ENCODE measurements at places on chromosomes 6 and 20.

DNA sequence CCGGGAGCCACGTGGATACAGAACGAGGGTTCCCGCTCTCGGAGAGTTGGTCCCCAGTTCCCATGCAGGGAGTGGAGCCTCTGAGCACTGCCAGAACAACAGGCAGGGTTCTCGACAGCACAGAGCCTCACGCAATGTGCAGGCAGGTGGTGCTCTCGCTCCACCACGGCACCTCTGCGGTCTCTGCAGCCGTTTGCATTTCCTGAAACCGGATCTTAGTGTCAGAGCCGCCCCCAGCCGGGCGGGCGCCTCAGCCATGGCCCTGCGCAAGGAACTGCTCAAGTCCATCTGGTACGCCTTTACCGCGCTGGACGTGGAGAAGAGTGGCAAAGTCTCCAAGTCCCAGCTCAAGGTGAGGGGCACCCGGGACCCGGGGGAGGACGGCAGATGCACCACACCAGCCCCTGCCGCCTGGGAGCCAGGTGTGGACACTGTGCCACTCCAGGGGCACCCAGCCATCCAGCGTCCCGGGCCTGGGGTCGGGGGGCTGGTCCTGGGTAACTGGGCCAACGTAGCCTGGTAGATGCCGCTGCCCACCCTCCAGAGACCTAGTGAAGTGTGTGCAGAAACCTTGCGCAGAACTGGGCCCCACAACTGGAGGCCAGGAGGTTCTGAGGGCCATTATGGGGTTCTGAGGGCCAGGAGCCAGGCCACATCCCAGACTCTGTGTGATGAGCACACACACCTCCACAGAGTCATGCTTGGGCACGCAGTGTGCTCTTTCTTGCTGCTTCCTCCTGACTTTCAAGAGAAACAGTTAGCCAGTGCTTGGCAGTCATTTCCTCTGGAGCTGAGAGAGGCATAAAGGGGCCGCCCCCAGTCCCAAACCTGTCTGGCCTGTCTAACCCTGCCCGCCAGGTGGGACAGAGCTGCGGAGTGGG lies at the start of gene DEF6:
Gene DEF6, plus strand, starts transcription at position 218 of the 881 bp plus-strand sequence. Its CDS starts 39 bp downstream, at position 257.
- peak; percentile 76 for DNase-seq

- peak; percentile 2 for DNase-seq
These were observed 4.1 kb downstream of the HLA-A start for GRCh38 chr6:29946223-29947076.

DNA sequence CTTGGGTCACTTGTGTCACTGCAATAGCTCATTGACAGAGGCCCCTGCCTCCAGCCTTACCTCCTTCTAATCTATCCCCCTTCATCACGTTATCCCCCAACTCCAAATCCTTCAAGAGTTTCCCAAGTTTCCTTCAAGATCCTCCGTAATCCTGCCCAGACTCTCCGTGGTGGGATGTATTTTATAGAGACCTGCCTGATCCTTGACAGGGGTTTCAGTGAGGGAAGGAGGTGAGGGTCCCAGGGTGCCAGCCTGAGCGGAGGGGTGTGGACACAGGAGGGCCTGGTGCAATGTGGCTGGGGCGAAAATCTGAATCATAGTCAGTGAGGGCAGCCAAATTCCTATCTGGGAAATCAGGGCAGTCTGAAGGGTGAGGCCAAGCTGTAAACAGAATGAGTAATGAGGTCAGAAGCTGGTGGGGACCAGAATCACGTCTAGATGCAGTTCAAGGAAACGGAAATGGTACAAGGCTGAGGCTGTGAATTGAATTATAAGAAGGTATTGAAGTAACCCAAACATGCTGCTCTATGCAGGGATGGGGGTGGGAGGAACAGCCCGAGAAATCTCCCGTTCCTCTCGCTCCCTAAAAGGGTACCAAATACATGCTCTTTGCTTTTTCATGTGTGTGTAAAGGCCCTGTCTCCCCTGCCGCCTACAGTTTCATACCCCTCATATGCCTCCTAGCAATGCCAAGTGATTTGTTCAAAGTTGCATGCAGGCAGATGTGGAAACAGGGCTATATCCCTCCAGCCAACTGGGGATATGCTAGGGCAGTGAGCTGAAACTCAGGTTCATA lies 35.4 kb upstream of the PIM1 start:
- DNase-seq = no peak

- no peak for DNase-seq
These were observed 55.4 kb downstream of the LINC00237 start for GRCh38 chr20:21050710-21051109.

DNA sequence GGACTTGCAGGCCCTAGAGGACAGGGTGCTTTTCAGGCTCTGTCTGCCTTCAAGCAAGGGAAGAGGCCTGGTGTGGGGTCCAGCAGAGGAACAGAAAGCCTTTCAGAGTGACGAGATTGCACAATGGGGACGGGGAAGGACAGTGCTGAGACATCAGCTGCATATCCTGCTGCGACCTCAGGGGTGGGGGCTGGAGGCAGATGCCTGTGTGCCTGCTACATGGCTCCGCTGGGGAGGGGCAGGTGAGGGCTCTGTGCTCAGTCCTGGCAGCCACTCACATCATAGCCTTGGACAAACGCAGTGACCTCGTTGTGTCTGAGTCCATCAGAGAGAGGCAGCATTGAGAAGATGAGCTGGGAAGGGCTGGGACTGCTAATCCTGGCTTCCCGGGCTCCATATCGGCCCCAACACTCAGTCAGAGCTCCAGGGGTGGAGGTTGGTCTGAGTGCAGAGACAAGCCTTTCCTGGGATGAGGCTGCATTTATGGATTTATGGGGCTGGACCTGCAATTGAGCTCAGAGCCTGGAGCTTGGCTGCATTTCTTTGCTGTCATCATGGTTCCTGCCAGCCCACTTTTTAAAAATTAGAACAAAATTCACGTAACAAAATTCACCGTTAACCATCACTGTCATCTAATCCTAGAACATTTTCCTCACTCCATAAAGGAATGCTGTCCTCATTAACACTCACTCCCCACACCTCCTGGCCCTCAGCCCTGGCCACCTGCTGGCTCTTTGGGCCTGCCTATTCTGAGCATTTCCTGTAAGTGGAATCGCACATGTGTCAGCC lies 196.9 kb upstream of the SLC24A3 start:
- DNase-seq = no peak

- DNase-seq = no peak
These were observed 1.4 kb downstream of the LTA start for GRCh38 chr6:31573239-31574105.

DNA sequence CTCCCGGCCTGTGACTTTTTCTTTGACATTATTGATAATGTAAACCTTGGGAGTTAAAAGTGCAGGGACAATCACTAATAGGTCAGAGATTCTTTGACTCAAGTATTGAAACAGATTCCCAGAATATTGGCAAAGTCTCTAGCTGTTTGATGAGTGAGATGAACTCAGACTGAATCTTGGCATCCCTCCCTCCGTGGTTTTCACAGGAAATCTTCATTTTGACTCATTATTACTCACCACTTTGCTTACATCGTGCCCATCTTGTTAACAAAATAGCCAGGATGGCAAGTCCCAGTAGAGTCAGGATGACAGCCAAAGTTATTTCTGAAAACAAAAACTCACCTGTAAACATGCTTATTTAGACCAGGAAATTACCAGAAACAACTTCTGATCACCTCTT lies 2.0 kb downstream of the TSBP1 start:
- DNase-seq = no peak

GRCh38 chr20:1490643-1491195 lies 501 bp downstream of the SIRPB2 start:
- no peak for DNase-seq

- no peak for DNase-seq
These were observed 112.7 kb downstream of the RPP40 start for GRCh38 chr6:4891141-4891540.

GRCh38 chr20:381581-382290 lies 1.2 kb downstream of the TRIB3 start:
- peak; percentile 53 for DNase-seq

DNA sequence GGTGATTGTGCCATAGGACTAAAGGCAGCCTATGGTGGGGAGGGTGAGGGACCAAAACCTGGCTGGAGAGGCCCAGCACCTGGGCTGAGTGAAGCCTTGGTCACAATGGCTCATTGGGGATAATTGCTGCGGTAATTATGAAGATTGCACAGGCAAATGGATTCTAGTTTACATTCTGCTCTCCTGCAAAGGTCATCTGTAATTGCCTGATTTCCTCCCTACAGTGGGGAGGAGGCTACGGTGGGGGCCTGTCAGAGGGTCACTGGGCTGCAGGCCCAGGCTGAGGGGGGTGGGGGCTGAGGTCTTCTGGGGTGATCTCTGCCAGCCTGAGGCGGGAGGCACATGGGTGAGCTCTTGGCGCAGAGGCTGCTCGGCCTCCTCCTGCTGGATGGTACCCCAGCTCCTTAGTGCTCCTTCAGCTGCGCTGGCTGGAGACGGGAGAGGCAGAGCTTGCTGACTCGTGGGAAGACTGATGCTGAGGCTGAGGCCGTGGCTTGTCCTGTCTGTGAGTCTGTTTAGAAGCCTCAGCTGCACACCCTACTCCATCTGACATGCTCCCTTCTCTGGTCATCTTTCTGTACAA lies 30.3 kb downstream of the PACSIN1 start:
- no peak for DNase-seq

DNA sequence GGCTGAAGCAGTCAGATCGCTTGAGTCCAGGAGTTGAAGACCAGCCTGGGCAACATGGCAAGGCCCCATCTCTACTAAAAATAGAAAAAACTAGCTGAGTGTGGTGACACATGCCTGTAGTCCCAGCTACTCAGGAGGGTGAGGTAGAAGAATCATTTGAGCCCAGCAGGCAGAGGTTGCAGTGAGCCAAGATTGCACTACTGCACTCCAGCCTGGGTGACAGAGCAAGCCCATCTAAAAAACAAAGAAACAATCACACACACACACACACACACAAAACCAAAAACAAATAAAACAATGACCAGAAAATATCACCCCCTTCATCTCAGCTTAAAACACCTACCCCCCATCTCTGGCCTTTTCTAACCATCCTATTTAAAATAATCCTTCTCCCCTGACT lies 68.0 kb downstream of the BTBD9 start:
- no peak for DNase-seq

GRCh38 chr6:131510094-131510493 lies 62.9 kb upstream of the ARG1 start:
- DNase-seq = no peak

DNA sequence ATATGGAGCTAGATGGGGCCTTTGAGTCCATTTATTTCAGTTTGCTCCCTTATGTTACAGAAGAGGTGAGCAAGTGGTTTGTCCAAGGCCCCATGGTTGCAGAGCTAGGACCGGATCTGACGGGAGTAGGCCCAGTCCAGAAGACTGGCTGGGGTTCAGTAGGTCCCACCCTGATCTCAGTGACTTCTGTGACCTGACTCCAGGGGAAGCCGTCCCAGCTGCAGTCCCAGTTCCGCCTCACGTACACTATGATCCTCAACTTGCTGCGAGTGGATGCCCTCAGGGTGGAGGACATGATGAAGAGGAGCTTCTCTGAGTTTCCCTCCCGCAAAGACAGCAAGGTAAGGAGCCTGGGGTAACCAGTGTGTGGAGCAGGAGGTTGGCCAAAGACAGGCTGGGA lies 5.4 kb downstream of the DXO start:
- DNase-seq = no peak

DNA sequence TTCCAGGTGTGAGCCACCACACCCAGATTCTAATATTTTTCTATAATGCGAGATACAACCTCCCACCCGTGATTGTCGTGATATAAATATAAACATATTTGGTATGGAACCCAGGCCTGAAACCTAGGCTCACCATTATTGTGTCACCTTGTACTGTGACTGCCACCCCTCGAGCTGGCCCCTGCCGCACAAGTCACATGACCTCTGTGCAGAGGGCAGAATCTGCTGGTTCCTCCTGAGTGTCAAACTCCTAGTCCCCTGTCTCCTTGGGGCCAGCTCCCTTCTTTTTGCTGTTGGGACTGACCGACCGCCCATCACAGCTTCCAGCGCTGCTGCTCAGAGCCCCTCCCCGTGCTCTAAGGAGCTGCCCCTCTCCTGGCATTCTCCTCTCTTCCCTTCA lies 86.4 kb downstream of the RSPH3 start:
- DNase-seq = no peak

DNA sequence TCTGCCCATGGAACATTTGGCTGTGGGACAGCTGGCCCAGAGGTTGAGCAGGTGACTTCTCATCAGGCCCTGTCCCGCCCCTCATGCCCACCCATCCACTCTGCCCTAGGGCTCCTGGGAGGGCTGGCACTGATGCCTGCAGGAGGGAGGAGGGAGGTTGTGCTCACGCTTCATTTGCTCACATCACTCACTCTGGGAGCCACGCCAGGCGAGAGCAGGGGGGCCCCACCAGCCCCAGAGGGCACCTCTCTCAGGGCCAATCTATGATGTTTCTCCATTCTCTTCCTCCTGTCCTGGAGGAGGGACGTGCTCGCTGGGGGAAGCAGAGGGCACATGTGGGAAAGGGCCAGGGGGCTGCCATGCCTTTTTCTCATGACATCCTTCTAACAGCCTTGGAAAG lies 10.9 kb upstream of the GLP1R start:
- DNase-seq = no peak
